ENCODE measurements at places on chromosomes 2 and 18.
A peak's percentile ranks its signal among the peaks of the same experiment; 100 is the strongest.

GRCh38 chr18:73617981-73618380 lies 529.7 kb downstream of the FBXO15 start:
- no peak for DNase-seq

GRCh38 chr2:136628490-136628889 lies 136.9 kb upstream of the THSD7B start:
- no peak for DNase-seq

DNA sequence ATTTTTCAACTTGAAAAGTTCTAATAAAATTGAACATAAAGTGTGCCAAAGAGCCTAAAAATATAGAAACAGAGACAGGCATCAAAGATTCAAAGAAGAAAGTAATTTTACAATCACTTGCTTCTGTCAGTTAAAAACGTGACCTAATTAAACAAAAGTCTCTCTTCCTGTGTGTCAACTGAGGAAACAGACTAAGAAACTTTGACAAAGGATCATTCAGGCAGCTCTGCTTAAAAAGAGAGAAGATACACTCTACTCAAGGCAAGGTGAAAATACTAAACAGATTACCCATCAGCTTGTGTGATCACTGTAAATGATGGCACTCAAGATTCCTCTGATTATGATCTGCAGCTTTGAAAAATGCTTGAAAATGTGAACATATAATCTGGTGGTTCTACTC lies 47.8 kb downstream of the DYM start:
- no peak for DNase-seq

- DNase-seq, result no peak
Measured at GRCh38 chr2:38446418-38446817, 69.3 kb upstream of the ATL2 start.

GRCh38 chr18:50388988-50389387 lies 14.1 kb downstream of the SKA1 start:
- no peak for DNase-seq

GRCh38 chr2:55163274-55163721 lies 68.8 kb downstream of the CLHC1 start:
- peak; percentile 78 for DNase-seq

DNA sequence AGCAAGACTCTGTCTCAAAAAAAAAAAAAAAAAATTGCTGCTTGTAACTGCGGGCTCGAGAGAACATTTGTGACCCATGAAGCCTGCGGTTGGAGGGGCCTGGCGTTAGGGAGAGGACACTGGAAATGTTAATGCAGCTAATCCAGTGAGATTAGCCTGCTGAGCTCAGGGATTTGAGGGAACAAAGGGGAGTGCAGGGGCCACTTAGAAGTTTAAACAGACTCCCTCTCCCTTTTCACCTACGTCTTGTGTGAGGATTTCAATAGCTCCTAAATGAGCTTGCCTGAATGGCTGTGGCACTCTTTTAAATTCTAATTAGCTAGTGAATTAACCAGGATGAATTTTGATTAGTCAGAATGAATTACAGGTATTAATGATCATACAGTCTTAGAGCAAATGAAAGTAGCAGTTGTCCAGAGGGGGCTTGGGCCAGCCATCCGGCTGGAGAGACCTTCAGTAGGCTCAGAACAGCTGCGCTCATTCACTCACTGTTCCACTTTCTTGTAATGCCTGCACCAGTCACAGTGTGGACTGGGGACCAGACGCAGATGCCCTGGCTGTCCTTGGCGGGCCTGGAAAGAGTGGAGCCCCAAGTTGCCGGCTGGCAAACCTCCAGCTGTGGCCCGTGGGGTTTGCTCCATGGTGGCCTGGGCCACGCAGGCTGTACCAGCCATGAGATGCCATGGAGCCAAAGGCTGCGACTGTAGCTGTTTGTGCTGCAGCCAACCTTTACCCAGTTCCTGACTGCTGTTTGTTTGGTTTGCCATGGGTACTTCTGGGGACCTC lies 20.8 kb downstream of the LDLRAD4 start:
- DNase-seq, result no peak

- peak; percentile 95 for DNase-seq
Measured at GRCh38 chr2:144456680-144457079, 63.2 kb downstream of the ZEB2 start.

- DNase-seq, result no peak
Measured at GRCh38 chr18:65762556-65762955, 11.7 kb downstream of the CDH7 start.

DNA sequence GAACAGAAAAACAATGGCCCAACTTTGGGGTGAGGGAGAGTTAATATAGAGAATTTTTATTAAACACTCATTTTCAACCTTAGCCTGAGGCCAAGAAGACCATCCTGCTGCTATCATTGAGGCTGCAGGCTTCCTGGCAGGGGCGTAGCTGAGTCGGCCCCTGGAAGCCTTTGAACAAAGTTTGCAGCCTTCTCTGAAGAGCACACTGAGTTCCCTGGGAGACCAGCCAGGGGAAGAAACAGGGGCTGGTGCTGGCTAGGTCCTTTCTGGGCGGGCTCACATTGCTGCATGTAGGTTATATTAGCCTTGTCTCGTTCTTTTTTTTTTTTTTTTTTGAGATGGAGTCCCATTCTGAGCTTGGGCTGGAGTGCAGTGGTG lies 126.8 kb upstream of the HS6ST1 start:
- DNase-seq, result no peak

- DNase-seq, result no peak
Measured at GRCh38 chr18:51007790-51008139, 22.2 kb upstream of the SMAD4 start.

GRCh38 chr18:12879840-12880540 lies 4.0 kb downstream of the PTPN2 start:
- no peak for DNase-seq

- DNase-seq, result no peak
Measured at GRCh38 chr2:175107146-175107545, 60.9 kb downstream of the ATF2 start.

DNA sequence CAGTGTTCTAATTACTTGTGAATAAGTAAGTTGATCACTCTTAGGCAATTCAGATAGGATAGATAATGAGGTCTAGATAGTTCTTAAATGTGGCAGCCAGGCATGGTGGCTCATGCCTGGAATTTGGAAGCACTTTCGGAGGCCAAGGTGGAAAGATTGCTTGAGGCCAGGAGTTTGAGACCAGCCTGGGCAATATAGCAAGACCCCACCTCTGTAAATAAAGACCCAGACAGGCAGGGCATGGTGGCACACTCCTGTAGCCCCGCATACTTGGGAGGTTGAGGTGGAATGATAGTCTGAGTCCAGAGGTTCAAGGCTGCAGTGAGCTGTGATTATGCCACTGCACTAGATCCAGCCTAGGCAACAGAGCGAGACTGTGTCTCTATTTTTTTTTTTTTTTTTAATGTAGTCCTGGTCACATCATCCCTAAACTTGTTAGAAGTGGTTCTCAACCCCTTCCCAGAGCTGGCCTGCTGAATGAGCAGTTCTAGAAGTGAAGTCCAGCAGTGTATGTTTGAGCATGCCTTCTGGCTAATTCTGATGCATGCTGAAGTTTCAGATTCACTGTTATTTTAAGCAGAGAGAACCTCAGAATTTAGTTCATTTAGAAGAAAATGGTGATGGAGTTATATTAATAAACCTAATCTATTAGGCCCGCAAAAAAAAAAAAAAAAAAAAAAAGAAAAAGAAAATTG lies 306.2 kb downstream of the PRKCE start:
- DNase-seq, result no peak

DNA sequence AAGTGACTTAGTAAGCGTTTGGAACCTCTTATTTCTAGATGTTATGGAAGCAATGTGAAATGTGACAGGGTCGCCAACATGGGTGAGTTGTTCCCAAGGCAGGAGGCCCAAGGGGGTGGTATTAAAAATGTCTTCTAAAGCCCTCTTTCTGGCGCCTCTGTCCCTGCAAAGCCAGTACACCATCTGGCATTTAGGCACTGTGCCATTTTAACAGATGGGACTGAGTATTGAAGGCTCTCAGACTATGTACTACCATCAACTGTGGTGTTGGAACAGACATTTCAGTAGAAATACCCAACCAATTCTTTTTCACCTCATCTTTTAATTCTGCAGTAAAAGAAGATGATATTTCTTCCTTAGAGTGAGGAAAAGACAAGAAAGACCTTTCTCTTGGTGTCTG lies 384.5 kb upstream of the MMADHC start:
- no peak for DNase-seq

Measured in amniotic epithelial cell (primary cell).